Colonic mucosa (tissue), 4 donors: ENCODE measurements at places on chromosomes 16 and 17. TPM values are rescaled to one million over a fixed set of nuclear protein-coding genes. Genes with fewer than 3 reads are reported as not detected.

DNA sequence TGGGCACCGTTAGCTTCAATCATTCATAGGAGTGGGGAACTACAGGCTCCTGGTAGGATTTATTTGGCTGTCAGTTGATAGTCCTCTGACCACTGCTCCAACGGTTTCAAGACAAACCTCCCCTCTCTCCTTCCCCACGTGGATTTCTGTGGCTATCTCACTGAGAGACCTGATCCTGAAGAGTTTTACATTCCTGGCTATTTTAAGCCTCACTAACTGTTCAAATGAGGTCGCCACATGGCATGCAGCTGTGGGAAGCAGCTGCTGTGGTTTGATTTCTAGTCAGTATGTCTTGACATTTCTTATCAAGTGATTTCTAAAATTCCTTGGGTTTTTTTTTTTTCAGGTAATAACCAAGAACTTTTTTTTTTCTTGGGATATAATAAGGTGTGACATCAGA, 38.3 kb downstream of the CDK5R1 start:
- no peaks in the 10 kb centered on the region for H3K27me3 ChIP-seq
- H3K36me3 ChIP-seq: no peaks in the 10 kb centered on the region
- DNase-seq: no peak

DNA sequence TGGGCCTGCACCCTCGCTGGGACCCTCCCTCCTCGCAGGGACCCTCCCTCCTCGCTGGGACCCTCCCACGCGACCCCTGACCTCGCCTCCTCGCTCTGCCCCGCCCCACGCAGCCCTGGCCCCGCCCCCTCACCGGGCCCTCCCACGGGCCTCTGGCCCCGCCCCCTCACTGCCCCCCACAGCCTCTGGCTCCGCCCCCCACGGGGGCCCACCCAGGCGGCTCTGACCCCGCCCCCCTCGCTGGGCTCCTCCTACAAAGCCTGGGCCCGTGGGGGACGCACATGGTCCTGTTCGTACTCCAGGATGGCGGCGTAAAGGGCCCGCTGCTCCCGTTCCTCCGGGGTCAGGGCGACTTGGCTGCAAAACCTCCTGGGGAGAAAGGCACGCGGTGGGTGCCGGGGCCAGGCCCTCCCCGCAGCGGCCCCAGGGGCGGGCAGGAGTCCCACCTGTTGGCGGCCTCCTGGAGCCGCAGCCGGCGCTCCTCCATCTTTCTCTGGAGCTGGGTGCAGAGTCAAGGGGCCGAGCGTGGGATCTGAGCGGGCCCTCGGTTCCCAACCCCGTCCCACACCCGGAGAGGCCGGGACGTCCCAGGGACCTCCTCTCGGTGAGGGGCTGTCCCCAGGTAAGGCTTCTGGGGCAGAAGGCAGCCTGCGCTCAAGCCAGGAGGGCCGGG, 9.0 kb downstream of the VPS9D1 start:
- H3K4me1 ChIP-seq: peaks cover 5% of the 10 kb centered on the region
- H3K27me3 ChIP-seq: no peaks in the 10 kb centered on the region
- peak overlapping the region; percentile 40 for H3K4me3 ChIP-seq
- no peak overlapping the region for H3K27ac ChIP-seq
- H3K36me3 ChIP-seq: no peaks in the 10 kb centered on the region

- peaks cover 12% of the 10 kb centered on the region for H3K36me3 ChIP-seq
- peak overlapping the region; percentile 81 for H3K4me3 ChIP-seq
- no peaks in the 10 kb centered on the region for H3K27me3 ChIP-seq
- peak; percentile 44 for DNase-seq
- peaks cover 26% of the 10 kb centered on the region for H3K4me1 ChIP-seq
Measured at GRCh38 chr17:28725166-28725659, 820 bp downstream of the TLCD1 start.

GRCh38 chr17:68344701-68345136, 53.4 kb downstream of the ARSG start:
- no peak for DNase-seq
- no peaks in the 10 kb centered on the region for H3K36me3 ChIP-seq
- H3K27me3 ChIP-seq: no peaks in the 10 kb centered on the region
- H3K27ac ChIP-seq: no peak overlapping the region
- H3K4me1 ChIP-seq: no peaks in the 10 kb centered on the region

- DNase-seq: no peak
- H3K27me3 ChIP-seq: no peaks in the 10 kb centered on the region
- no peaks in the 10 kb centered on the region for H3K4me1 ChIP-seq
- H3K27ac ChIP-seq: no peak overlapping the region
- H3K4me3 ChIP-seq: no peak overlapping the region
- no peaks in the 10 kb centered on the region for H3K36me3 ChIP-seq
Measured at GRCh38 chr16:23124315-23124714, 24.9 kb downstream of the USP31 start.

- H3K4me1 ChIP-seq: no peaks in the 10 kb centered on the region
- no peak overlapping the region for H3K27ac ChIP-seq
- no peaks in the 10 kb centered on the region for H3K27me3 ChIP-seq
- H3K4me3 ChIP-seq: no peak overlapping the region
Measured at GRCh38 chr17:62688398-62689160, 61.1 kb downstream of the MRC2 start.

- H3K4me1 ChIP-seq: peaks cover 2% of the 10 kb centered on the region
- no peaks in the 10 kb centered on the region for H3K27me3 ChIP-seq
- DNase-seq: no peak
Measured at GRCh38 chr16:11059588-11059987, 115.2 kb downstream of the CLEC16A start.

The CETP gene
- total RNA-seq: not detected

The HP gene
- 27.6 TPM for total RNA-seq
